CD4-positive, alpha-beta T cell treated with Interleukin-10 for 1 hour (primary cell): ENCODE measurements at places on chromosomes 12 and 14.

GRCh38 chr14:21902561-21903181 is 229.1 kb upstream of the OR4E1 start:
- peak; percentile 44 for DNase-seq

DNA sequence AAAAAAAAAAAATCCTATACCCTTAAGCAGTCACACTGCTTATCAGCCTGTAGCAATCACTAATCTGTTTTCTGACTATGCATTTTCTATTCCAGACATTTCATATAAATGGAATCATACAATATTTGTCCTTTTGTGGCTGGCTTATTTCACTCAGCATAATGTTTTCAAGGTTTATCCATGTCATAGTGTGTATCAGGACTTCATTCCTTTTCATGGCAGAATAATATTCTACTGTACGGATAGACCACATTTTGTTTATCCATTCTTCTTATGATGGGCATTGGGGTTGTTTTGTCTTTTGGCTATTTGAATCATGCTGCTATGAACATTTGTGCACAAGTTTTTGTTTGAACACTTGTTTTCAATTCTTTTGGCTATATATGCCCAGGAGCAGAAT is 8.6 kb upstream of the KSR2 start:
- no peak for DNase-seq

- no peak for DNase-seq
These were observed 11.0 kb upstream of the SRP54 start for GRCh38 chr14:34971801-34972200.

DNA sequence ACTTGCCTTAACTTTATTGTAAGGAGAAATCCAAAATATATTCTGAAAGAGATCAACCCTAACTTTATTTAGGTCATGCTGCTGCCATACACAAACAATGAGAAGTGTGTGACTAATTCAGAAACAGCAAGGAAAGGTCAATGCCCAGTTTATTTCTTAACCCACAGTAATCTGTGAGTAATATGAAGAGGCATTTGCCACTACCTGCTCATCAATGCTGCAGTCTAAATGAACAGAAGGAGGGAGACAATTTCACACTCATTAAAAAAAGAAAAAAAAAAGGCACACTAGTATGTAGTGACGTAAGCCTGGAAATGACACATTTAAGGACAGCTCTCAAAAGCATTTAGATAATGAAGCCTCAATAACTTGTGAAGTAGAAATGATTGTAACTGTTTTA is 90.5 kb upstream of the FOXN3 start:
- DNase-seq = no peak

- no peak for DNase-seq
These were observed 202.7 kb downstream of the RASSF9 start for GRCh38 chr12:85633491-85633890.

DNA sequence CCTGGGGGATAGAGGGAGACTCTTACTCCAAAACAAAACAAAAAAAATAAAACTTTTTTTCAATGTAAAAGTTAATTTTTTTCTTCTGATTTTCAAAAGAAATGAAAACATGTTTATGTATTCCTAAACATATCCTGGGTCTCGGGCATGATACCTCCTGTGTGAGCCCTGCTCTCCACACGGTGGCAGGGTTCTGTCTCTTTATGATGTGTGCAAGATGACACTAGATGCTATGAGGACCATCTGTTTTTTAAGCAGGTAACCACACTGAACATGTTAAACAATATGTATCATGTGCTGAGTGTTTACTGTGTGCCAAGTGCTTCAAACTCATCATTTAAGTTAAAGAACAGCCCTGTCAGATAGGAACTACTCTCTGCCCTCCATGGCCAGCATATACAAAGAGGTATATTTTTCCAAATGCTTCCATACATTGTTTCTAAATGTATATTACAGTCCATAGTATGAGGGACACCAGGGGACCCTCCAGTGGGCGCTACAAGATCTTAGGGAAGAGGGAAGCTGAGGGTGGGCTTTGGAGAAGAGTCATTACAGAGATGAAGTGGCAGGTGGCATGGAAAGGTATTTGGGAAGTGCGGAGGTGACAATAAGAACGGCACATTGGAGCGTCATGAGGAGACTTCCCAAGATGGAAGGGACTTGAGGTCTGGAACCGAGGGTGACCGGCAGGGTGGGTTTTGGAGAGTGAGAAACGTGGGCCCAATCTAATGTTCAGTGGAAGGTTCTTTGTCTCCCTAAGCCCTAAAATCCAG is 28.5 kb downstream of the FOS start:
- no peak for DNase-seq

DNA sequence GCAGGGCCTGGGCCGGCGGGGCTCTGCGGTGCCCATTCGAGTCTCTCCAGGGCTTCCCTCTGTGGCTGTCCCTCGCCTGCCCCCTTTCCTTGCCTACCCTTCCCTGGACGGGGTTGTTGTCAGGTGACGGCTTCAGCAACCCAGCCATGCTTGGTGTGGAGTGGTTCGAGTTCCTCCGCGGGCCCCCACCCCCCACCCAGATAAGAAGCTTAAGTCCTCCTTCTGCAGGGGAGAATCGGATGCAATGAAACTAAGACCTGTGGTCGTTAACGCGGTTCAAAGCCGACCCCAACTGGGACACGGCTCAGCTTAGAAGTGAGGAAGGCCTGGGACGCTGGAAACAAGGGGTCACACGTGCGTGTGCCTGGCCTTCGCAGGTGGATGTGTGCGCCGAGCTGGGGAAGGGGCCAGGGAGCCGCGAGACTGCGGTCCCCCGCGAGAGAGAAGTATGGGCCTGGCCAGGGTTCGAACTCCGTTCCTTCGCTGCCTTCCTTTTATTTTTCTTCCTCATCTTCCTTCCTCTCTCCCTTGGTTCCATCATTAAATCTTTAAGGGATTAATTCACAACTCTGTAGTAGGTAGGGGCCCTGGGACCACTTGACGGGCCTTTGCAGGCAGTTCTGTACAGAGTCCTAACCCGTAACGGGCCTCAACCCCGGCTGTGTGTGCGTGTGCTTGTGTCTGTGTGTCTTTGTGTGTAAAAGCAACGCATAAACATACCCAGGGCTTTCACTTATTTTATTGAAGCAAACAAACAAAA is 3.5 kb downstream of the TTC6 start:
- no peak for DNase-seq

DNA sequence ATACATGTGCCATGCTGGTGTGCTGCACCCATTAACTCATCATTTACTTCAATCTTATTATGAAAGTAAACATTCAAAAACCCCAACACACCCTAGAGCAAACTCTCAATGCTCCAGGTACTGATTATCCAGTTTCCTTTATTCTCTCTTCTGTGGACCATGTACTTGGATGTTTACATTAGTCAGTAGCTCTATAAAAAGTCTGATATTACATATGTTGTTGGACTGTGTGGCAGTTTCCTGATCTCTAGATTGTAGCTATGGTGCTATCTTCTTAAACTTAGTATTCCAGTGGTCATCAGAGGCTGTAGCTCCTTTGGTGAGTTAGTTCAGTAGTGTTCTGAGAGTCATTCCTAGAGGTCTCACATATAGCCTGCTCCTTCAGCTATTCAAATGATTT is 25.1 kb upstream of the ITGA5 start:
- no peak for DNase-seq

GRCh38 chr14:54355698-54356097 is 41.1 kb upstream of the CDKN3 start:
- no peak for DNase-seq

- peak; percentile 85 for DNase-seq
These were observed at the start of gene OAS2 for GRCh38 chr12:112978163-112979040. Gene OAS2 (plus strand): TSS chr12:112978519. CDS start chr12:112978609, 90 bp downstream.
